Activated naive CD8-positive, alpha-beta T cell treated with anti-CD3 and anti-CD28 coated beads, Interleukin-2, amount 50 U/mL, for 16 hours (primary cell): ENCODE measurements at places on chromosomes 4 and X.

- DNase-seq, result no peak
These were observed 173.1 kb downstream of the TMEM47 start for GRCh38 chrX:34483980-34484379.

DNA sequence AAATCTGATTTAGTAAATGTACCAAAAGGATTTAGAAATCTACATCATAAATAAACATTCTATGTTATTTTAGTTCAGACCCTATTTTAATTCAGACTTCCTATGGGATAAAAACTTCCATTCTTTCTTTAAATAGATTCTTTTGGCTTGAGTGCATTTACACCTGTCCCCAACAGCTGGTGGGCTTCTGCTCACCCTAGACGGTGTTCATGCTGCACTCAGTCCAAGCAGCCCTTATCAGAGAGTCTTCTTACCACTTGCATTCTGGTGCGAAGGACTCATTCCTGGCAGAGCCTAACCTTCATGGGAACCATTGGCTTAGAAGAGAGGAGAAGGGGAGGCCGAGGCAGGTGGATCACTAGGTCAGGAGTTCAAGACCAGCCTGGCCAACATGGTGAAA is 57.3 kb downstream of the NPNT start:
- DNase-seq, result no peak

DNA sequence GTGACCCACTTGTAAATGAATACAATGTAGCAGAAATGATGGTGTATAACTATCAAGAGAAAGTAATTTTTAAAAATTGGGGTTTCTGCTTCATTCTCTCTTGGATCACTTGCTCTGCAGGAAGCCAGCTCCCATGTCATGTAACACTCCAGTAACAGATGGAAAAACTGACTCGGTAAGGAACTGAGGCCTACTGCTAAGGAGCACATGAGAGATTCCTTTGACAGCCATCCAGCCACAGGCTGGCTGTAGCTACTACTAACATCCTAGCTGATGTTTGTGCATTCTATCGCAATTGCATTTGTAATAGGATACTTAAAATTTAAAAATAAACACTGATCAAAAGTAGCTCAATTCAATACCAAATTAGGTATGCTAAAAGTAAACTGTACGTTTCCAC is 102.3 kb upstream of the MAB21L2 start:
- no peak for DNase-seq

- no peak for DNase-seq
These were observed 240.8 kb downstream of the PPARGC1A start for GRCh38 chr4:23648854-23649596.

DNA sequence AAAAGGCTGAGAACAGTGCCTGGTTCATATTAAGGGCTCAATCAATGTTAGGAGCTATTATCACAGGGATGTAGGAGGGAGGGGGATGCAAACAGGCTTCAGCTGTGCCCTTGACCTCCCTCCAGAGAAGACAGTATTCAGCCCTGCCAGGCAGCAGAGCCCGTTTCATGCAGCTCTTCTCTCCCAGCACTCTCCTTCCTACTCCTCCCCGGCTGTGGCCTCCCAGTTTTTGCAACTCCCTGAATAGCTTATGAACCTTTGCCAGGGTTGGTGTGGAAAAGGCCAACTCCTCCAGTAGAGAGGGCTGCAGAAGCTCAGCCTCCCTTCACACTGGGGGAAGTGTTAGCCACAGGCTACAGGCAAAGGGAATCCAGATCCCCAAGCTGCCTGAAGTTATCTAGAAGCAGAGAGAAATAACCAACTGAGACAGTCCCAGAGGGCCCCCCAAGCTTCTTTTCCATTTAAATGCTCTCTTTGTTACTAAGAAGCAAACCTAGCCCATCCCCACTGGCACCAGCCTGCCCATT is 31.7 kb upstream of the APLN start:
- DNase-seq, result no peak
